ENCODE measurements at places on chromosomes 12 and 14.

DNA sequence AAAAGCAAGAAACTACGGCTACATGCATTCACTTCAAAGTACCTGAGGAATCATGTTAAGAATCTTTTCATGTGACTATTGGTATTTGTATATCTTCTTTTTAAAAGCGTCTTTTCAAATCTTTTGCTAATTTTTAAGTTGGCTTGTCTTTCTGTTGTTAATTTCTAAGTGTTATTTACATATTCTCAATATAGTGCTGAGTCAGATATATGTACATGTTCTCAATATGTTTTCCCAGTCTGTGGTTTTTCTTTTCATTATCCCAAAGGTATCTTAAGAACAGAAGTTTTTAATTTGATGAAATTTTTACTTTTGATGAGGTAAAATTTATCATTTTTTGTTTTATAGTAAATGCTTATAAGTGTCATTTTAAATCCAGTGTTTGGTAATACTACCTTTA lies 24.0 kb downstream of the DCP1B start:
- DNase-seq, result no peak

DNA sequence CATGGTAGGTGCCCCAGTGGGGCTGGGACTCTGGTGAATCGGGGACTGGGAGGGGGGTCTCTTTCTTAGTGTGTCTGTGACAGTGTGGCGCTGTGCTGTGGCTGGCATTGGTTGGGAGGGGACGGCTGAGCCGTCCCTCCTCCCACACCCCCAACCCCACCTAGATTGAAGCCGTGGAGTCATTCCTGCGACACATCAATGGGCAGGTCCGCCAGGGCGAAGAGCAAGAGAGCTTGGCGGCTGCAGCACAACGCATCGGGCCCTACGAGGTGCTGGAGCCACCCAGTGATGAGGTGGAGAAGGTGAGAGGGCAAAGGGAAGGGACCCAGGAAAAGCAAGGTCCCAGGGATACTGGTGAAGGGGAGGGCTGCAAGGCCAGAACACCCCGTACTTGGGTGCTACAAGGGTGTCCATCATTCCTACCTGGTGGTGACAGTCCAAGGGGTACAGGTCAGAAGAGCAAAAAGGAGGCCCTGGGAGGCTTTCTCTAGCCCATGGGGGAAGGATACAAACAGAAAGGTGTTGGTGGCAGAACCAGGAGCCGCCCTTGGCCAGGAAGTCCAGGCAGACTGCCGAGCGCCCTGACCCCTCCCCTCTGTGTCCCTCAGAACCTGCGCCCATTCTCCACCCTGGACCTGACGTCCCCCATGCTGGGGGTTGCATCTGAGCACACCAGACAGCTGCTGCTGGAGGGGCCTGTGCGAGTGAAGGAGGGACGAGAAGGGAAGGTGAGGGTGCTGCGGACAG lies 7.4 kb downstream of the PLEKHG6 start:
- no peak for DNase-seq

GRCh38 chr12:77813558-77813957 lies 17.1 kb upstream of the NAV3 start:
- no peak for DNase-seq

DNA sequence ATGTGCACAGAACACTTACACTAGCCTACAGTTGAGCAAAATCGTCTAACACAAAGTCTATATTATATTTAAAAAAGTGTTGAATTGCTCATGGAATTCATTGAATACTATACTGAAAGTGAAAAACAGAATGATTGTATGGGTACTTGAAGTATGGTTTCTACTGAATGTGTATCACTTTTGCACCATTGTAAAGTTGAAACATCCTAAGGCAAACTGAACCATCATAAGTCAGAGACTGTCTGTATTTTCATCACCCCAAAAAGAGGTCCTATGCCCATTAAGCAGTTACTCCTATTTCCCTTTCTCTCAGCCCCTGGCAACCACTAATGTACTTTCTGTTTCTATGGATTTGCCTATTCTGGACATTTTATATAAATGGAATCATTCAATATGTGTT lies 4.4 kb upstream of the AMIGO2 start:
- DNase-seq, result no peak

All from T1000 (cell line).